ENCODE measurements at places on chromosomes 5 and 9. TPM values are rescaled to one million over a fixed set of nuclear protein-coding genes. Genes with fewer than 3 reads are reported as not detected.

OR1Q1 gene
- not detected for total RNA-seq

SLC27A6 gene
- 41.3 TPM for total RNA-seq

OR1L8 gene
- not detected for total RNA-seq

WWC1 gene
- total RNA-seq, result 8.6 TPM

NSUN2 gene
- 37.7 TPM for total RNA-seq

DNA sequence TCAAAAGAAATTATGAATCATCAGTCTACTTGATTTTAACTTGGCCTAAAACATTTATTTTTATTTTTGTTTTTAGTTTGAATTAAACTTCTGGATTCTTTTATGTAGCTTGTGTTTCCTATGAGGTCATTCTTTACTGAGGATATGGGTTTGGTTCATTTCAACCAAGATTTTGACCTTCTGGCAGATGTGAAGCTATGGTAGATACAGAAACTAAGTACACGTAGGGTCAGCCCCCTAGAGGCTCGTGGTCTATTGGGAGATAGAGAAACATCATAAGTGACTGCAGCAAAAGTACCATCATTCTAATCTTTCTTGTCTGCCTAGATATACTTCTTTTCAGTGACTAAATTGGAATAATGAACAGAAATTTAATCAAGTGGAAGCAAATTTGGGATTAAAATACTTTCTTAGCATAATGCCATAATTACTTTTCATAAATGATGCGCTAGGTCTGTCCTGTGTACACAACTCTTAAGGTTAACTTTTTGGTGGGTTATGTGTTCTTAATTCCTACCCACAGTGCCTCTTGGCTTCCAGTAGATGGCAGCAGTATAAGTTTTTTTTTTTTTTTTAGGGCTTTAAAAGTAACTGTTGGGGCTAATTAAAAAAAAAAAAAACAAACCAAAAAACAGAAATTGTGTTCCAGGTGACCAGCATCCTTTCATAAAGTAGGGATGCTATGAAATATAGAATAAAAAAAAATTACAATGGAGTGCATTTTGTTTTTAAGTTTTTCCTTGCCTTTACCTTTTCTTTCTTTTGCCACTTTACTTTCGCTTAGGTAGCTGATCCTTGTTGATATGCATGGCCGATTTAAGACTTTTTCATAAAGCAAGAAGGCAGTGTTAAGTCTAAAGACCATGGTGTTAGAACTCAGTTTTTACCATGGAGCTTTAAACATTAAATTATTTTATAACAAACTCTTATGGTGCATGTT, 49.9 kb downstream of the LRRTM2 start:
- DNase-seq, result peak; percentile 32

DNA sequence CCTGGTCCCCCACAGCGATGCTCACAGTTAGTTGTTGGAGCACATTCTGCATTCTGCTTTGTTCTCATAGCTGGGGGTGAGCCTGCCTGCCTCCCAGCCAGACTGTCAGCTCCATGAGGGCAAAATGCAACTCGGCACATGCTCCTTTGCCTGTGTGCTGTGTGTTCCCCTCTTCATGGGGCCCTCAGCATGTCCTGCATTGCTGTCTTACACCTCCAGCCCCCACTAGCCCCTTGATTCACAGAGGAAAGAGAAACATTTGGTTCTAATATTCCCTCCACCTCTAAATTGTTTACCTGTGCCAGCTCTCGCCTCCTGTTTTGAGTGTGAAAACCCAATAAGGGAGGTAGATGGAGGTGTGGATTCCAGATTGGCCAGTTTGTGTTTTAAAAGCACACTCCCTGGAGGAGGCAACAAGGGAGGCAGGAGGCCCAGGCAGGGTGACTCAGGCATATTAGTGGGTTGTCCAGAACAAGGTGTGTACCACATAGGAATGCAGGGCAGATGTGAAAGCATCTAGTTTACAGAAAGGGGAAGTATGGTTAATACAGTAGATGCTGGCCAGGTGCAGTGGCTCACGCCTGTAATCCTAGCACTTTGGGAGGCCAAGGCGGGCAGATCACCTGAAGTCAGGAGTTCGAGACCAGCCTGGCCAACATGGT, 224.6 kb downstream of the AGTPBP1 start:
- DNase-seq, result no peak

DNA sequence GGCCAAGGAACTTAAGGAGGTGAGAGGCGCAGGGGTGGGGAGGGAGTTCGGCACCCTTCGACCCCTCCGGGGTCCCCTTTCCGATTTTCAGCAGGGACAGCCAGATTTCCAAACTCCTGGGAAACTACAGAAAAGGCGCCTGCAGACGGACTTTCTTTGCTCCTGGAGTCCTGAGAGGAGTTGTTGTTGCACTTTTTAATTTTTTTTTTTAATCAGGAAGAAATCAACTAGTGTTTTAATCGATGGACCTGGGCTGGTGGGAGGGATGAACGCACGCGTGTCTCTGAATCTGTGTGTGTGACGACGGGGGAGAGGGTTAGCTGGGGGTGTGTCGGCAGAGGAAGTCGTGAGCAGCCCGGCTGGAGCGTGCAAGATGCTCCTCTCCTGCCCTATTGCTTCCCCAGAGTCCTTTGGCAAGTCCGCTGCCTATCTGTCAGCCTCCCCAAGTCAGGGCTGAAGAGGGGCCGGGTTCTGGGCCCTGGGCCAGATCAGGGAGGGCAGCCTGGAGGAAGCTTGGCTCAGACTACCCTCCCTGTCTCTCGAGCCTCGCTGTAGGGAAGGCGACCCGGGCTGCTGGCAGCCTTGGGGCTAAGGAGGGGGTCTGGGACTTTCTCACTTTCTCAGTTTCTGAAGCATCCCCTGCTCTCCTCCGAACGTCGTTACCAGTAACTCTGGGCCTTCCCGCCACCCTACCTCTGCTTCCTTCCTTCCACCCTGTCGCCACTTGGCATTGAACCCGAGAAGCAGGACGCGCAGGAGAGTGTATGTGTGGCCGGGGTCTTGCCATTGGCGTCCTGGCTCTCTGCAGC, 731 bp downstream of the PRR16 start:
- DNase-seq, result peak; percentile 62

- peak; percentile 60 for DNase-seq
Observed at GRCh38 chr9:95515272-95516113, 1.3 kb downstream of the PTCH1 start.

DNA sequence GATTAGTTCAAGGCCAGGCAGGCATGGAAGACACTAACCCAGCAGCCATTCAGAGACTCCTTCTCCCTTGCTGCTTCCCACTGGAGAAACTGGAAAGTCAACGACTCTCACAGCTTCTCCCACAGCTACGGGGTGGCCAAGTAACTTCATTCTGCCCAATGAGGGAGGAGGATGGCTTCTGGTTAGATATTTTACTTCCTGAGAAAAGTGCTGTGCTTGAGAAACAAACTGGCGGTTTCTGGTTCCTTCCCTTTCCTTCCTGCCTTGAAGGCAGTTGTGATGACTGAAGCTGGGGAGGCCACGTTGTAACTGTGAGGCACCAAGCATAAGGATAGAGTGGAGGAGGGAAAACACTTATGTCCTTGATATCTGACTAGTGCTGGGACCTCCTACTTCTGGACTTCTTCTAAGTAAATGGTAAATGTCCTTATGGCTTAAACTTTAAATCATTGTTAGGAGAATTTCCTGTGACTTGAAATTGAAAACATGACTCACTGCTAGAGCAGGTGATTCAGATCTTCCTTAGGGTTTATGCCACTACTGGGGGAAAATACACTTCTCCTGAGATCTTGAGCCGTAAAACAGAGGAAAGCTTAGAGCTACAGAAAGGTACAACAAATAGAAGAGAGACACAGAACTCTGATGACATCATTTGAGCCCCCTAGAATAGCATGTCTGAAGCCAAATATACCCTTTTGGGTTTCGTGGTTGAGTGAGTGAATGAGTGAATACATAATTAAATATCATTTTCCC, 3.1 kb upstream of the GNPDA1 start:
- peak; percentile 17 for DNase-seq

GRCh38 chr9:106625259-106625789, 237.6 kb upstream of the ZNF462 start:
- DNase-seq, result no peak

DNA sequence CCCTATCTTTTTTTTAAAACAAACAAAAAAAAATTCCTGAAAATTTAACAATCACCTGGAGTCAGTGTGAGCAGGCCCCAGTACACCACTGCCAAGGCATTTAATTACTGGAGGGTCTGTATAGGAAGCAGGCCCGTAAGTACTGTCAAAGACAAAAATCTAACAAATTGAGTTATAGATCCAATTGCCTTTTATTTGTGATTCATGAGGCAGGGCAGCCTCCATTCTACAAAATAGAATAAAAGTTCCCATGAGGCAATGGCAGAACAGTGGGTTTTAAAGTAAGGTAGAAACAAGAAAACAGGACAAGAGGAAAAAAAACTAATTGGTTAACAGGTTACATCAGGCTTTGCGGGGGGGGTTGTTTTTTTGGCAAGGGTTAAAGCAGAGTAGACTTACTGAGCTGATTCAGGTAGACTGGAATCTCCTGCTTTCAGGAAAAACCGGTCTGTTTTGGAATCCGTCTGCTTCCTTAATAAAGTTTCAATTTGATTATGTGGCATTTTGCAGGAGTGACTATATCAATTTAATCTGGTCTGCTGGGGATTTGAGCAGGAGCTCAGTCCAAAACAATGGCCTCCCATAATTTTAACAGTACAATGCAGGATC, 48.9 kb downstream of the AUH start:
- no peak for DNase-seq

DNA sequence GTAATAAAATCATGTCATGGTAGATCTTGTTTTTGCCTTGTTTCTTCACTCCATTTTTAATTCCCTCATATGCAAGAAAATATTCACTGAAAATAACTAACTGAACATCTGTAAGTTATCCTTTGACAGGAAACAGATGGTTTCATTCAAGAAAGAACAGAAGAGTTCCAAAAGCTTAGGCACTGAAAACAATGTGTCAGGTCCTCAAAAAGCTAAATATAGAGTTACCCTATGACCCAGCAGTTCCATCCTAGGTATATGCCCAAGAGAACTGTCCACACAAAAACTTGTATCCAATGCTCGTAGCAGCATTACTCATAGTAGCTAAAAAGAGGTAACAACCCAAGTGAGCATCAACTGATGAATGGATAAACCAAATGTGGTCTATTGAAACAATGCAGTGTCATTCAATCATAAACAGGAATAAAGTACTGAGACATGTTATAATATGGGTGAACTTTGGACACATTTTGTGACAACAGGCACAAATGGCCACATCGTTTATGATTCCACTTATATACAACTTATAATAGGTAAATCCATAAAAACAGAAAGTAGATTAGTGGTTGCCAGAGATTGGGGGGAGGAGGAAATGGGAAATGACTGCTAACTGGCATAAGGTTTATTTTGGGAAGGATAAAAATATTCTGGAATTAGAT, 231.0 kb downstream of the FRMD3 start:
- peak; percentile 54 for DNase-seq

DNA sequence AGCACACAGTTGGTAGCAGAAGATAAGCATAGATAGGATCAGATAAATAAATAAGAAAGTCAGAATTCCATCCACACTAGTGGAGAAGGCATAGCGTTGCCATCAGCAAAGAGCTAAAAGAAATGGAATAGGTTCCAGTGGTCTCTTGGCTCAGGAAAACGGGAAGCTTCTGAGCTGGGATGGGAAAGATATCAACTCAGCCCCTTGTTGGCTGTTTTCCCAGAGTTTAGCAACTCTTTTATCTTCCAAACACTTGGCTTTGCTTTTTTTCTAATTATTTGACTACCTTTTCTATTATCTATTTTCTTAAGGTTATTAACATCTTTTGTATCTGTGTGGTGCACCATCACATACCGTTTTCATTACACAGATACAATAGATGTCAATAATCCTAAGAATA, 445.7 kb upstream of the TRPC7 start:
- no peak for DNase-seq

DNA sequence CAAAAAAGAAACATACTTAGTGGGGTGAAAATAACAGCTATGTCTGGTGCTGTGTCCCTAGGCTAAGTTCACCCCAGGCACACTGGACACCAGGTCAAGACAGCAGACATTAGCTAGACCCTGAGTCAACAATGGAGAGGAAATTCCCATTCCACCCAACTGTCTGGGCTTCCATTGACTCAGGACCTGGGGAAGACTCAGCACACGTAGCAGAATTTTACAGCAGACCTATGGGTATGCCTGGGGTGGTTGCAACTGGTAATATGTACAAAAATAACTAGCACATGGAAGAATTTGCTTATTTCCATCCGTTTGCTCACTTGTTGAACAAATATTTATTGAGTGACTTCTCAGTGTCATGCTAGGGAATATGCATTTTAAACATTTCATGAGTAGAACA, 117.0 kb downstream of the GAS1 start:
- no peak for DNase-seq

- peak; percentile 79 for DNase-seq
Observed at GRCh38 chr5:126777257-126777974, 480 bp downstream of the LMNB1 start.

GRCh38 chr9:120579139-120580050, 572 bp downstream of the CDK5RAP2 start:
- DNase-seq, result no peak

- DNase-seq, result peak; percentile 73
Observed at GRCh38 chr5:154390096-154390495, 55.7 kb upstream of the SAP30L start.

DNA sequence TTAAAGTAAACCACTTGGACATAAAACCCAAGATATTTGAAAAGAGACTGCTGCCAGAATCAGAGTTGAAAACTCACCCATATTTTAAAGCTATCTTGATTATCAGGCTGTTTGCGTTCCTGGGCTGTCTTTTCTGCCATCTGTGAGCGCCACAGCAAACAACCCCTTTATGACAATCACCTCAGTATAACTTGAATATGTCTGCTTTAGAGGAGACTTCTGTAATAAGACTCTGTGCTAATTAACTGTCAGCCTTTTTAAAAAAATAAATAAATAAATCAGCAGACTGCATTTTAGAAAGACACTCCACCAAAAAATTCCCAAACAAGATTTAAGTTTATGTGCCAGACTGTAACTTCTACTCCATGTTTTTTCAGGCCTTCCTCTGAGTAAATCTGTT, 375.7 kb upstream of the CCNH start:
- DNase-seq, result no peak

GRCh38 chr5:24235946-24236345, 408.8 kb downstream of the CDH10 start:
- no peak for DNase-seq

- no peak for DNase-seq
Observed at GRCh38 chr5:126801992-126802294, 25.0 kb downstream of the LMNB1 start.

DNA sequence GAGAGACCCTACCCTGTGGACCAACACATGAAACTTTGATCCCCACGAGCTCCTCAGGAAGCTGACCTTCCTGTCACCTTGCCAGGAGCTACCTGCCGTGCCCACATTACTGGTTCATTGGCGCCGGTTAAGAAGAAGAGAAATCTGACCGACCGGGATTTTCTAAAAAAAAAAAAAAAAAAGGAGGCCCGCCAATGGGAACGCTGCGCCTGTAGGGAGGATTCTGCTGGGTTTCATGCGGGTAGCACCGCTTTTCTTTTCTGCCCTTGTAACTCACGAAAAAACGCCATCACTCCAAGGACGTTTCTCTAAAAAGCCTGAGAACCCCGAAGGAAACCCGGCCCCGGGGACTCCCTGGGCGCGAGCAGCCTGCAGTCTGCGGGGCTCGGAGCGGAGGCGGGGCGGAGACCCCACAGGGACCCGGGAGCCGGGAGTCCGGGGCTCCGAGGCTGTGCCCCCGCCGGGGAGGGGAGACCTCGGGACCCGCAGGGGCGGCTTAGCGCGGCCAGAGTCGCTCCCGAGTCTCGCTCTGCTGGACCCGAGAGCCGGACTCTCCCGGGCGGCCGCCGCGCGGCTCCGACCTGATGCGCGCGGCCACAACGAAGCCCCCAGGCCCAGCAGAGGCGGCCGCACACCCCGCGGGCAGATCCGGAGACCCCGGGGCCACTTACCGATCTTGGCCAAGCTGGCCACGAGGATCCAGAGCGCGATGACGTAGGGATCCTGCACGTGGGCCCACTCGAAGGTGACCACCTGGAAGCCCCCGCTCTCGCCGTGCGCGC, 617 bp downstream of the SLC9A3 start:
- no peak for DNase-seq

Measured in cardiac muscle cell (in vitro differentiated cells and primary cell).